ENCODE measurements at places on chromosomes 1 and 21. TPM values are rescaled to one million over a fixed set of nuclear protein-coding genes. Genes with fewer than 3 reads are reported as not detected.

DNA sequence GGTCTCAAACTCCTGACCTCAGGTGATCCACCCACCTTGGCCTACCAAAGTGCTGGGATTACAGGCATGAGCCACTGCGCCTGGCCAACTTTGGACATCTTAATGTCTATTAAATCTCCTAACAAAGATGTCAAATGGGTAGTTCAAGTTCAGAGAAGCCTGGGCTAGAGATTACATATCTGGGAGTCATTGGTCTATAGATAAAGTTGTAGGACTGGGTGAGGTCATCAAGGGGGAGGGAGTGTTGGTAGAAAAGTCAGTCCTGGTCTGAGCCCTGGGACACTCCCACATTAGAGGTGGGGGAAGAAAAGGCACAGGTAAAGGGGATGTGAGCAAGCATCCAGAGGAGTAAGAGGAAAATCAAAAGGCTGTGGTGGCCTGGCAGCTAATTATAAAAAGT is 6.6 kb downstream of the UBIAD1 start:
- H3K4me3 ChIP-seq = no peak overlapping the region
- no peak overlapping the region for H3K27ac ChIP-seq
- H3K4me1 ChIP-seq = peaks cover 16% of the 10 kb centered on the region
- H3K27me3 ChIP-seq = no peaks in the 10 kb centered on the region

ESRRG gene
- 0.76 TPM for total RNA-seq

PTGER3 gene
- 0.10 TPM for total RNA-seq

TAS1R1 gene
- not detected for total RNA-seq

DNA sequence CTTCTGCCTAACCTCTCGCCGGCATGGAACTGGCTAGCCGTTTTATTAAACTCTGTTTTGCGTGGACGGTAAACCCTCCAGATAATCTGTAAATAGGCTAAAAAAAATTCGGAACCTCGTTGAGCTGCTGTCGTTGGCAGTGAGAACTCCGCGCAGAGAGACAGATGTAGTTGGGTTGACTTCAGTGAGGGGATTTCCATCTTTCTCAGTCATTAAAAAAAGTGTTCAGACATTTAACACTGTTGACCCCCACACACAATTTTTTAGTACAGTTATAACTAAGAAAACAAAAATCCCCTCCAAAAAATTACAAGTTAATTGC is 464 bp downstream of the PARK7 start:
- H3K36me3 ChIP-seq = peaks cover 42% of the 10 kb centered on the region
- peak overlapping the region; percentile 95 for H3K27ac ChIP-seq
- H3K27me3 ChIP-seq = no peaks in the 10 kb centered on the region
- peak overlapping the region; percentile 99 for H3K4me3 ChIP-seq

- H3K4me3 ChIP-seq = no peak overlapping the region
- peaks cover 8% of the 10 kb centered on the region for H3K4me1 ChIP-seq
- no peak overlapping the region for H3K27ac ChIP-seq
- no peak for DNase-seq
- H3K27me3 ChIP-seq = peaks cover 51% of the 10 kb centered on the region
Observed at GRCh38 chr1:16019644-16020277, 1.9 kb upstream of the HSPB7 start.

DNA sequence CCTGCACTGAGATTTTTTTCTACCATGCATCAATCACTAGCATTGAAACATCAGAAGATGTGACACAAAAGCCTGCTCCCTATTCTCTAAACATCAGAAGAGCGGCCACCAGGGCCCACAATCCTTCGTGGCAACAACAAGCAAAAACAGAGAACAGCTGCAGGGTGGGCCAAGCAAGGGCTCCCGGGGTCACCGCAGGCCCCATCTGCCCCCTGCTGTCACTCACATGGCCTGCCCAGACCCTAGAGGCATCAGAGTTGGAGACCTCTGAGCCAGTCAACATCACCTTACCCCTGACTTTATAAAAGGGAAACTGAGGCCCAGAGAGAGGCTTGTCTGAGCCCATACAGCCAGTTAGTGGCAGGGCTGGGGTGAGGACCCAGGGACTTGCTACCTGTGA is 1.8 kb downstream of the LAPTM5 start:
- H3K4me3 ChIP-seq = no peak overlapping the region
- peaks cover 22% of the 10 kb centered on the region for H3K4me1 ChIP-seq
- H3K27ac ChIP-seq = no peak overlapping the region
- H3K36me3 ChIP-seq = no peaks in the 10 kb centered on the region

GRCh38 chr1:163278602-163279001 is 43.2 kb upstream of the NUF2 start:
- H3K4me3 ChIP-seq = no peak overlapping the region
- H3K4me1 ChIP-seq = peaks cover 19% of the 10 kb centered on the region
- no peak overlapping the region for H3K27ac ChIP-seq
- H3K27me3 ChIP-seq = no peaks in the 10 kb centered on the region

DNA sequence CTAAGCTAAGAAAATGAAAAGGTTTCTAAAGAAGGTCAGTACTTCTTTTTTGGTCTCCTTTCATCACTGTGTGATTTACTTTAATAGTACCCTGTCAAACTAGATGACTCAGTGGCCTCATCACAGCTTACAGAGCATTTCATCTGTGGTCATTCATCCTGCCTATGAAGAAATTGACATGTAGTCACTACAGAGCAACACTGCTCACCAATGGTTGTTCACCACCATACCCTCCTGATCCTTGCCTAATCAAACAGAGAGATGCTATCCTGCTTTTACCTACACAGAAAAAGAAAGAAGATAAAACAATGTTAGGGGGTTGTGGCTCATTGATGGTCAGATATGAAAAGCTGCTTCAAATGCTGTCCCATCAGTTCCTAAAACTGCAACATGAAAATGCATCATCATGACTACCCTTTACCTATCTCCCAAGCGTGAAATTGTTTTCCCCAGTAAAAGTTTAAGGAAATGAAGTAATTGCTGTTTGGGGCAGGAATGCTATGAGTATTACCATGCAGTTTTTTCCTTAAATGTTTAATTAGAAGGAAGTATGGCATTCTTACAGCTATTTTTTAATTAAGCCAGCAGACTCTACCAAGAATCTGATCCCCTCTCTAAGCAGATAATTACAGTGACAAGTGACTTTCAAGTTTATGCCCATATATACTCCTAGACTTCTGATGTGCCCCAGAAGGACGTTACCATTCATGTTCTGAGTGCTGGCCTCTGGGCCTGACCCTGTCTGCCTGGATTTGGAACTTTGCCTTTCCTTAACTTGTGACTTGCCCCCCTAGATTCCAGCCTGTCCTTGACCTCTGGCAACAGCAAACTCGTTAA is 46.1 kb upstream of the FBXO28 start:
- H3K4me3 ChIP-seq = no peak overlapping the region
- H3K27me3 ChIP-seq = no peaks in the 10 kb centered on the region
- peaks cover 15% of the 10 kb centered on the region for H3K36me3 ChIP-seq
- no peak for DNase-seq

TAL1 gene
- total RNA-seq = not detected

GRCh38 chr1:160416369-160416768 is 16.0 kb downstream of the VANGL2 start:
- no peaks in the 10 kb centered on the region for H3K4me1 ChIP-seq
- H3K27ac ChIP-seq = no peak overlapping the region
- peak; percentile 60 for DNase-seq
- H3K27me3 ChIP-seq = peaks cover 72% of the 10 kb centered on the region

DNA sequence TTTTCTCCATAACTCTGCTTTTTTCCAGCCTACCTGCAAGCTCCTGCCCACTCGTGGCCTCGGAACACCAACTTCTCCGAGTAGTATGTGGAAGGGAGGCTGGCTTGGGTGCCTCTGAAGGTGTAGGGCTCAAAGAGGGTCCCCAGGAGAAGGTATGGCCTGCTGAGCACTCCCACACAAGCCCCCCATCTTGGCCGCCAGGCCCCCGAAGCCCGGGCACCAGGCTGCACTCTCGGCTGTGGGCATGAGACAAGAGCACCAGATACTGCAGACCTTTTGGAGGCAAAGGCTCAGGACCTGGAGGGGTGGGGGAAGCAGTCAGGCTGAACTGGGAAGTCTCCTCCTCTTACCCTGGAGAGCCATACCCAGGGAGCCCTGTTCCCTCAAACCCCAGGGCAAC is 1.7 kb downstream of the ZNF692 start:
- no peak overlapping the region for H3K27ac ChIP-seq
- H3K4me3 ChIP-seq = peak overlapping the region; percentile 90
- peaks cover 45% of the 10 kb centered on the region for H3K36me3 ChIP-seq
- H3K27me3 ChIP-seq = peaks cover 5% of the 10 kb centered on the region

DNA sequence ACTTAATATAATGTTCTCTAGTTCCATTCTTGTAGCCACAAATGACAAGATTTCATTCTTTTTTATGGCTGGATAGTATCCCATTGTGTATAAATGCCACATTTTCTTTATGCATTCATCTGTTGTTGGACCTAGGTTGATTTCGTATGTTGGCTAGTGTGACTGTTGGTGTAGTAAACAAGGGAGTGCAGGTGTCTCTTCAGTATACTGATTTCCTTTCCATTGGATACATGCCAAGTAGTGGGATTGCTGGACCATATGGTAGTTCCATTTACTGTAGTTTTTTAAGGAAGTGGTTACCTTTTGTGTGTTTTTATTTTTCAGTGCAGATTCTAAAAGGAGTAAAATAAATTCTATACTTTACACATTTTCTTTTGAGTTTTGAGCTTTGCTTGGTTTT is 5.7 kb downstream of the PARK7 start:
- peaks cover 44% of the 10 kb centered on the region for H3K36me3 ChIP-seq
- no peak overlapping the region for H3K4me3 ChIP-seq
- no peak for DNase-seq
- peaks cover 8% of the 10 kb centered on the region for H3K4me1 ChIP-seq
- no peaks in the 10 kb centered on the region for H3K27me3 ChIP-seq

- no peaks in the 10 kb centered on the region for H3K27me3 ChIP-seq
- peak overlapping the region; percentile 55 for H3K27ac ChIP-seq
Observed at GRCh38 chr1:28112388-28113241, 24.2 kb upstream of the EYA3 start.

ARHGEF11 gene
- total RNA-seq = 44.1 TPM

GRCh38 chr1:217049081-217049480 is 325.9 kb upstream of the ESRRG start:
- no peaks in the 10 kb centered on the region for H3K36me3 ChIP-seq
- H3K4me3 ChIP-seq = no peak overlapping the region
- H3K4me1 ChIP-seq = no peaks in the 10 kb centered on the region
- no peak for DNase-seq
- H3K27ac ChIP-seq = no peak overlapping the region
- no peaks in the 10 kb centered on the region for H3K27me3 ChIP-seq

- H3K27me3 ChIP-seq = no peaks in the 10 kb centered on the region
- no peak overlapping the region for H3K27ac ChIP-seq
- no peaks in the 10 kb centered on the region for H3K36me3 ChIP-seq
- no peak for DNase-seq
- peaks cover 50% of the 10 kb centered on the region for H3K4me1 ChIP-seq
Observed at GRCh38 chr1:87986130-87986866, 657.6 kb downstream of the LMO4 start.

- H3K27ac ChIP-seq = no peak overlapping the region
- no peak for DNase-seq
- no peak overlapping the region for H3K4me3 ChIP-seq
- peaks cover 19% of the 10 kb centered on the region for H3K27me3 ChIP-seq
Observed at GRCh38 chr1:14928412-14928811, 225.1 kb upstream of the TMEM51 start.

IQGAP3 gene
- 93.6 TPM for total RNA-seq

DNA sequence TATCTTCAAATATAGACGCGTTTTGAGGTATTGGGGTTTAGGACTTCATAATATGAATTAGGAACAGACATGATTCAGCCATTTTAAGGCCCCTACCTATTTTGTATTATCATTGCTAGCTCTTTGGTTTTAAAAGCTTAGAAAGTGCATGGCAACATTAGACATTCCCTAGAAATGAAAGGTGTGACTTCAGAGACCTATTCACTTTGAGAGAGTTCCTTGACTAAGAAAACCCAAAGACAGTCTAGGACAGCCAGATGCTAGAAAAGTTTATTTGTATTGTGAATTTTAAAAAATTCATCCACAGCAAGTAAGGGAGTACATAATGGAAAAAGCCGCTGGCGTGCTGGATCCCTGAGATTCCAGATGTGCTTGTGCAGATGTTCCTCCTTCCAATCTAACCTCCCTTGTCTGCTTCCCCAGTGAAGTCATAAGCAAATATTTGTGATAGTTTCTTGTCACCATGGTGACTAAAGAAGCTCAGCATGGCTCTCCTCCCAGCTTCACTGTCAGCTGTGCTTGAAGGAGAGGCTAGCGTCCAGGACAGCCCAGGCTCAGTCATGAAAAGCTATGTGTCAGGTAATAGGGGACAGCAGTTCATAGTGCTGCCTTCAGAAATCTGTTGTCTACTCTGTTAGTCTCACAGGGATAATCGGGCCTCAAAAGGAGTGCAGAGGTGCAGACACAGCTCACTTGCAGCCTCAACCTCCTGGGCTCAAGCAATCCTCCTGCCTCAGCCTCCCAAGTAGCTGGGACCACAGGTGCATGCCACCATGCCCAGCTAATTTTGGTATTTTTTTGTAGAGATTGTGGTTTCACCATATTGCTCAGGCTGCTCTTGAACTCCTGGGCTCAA is 34.8 kb downstream of the KPNA6 start:
- peaks cover 11% of the 10 kb centered on the region for H3K36me3 ChIP-seq
- H3K27ac ChIP-seq = no peak overlapping the region
- no peaks in the 10 kb centered on the region for H3K27me3 ChIP-seq
- peaks cover 24% of the 10 kb centered on the region for H3K4me1 ChIP-seq
- no peak overlapping the region for H3K4me3 ChIP-seq
- DNase-seq = no peak

GRCh38 chr1:87682565-87682964 is 353.9 kb downstream of the LMO4 start:
- H3K27me3 ChIP-seq = no peaks in the 10 kb centered on the region
- no peak overlapping the region for H3K4me3 ChIP-seq
- peaks cover 48% of the 10 kb centered on the region for H3K4me1 ChIP-seq
- peaks cover 10% of the 10 kb centered on the region for H3K36me3 ChIP-seq

DNA sequence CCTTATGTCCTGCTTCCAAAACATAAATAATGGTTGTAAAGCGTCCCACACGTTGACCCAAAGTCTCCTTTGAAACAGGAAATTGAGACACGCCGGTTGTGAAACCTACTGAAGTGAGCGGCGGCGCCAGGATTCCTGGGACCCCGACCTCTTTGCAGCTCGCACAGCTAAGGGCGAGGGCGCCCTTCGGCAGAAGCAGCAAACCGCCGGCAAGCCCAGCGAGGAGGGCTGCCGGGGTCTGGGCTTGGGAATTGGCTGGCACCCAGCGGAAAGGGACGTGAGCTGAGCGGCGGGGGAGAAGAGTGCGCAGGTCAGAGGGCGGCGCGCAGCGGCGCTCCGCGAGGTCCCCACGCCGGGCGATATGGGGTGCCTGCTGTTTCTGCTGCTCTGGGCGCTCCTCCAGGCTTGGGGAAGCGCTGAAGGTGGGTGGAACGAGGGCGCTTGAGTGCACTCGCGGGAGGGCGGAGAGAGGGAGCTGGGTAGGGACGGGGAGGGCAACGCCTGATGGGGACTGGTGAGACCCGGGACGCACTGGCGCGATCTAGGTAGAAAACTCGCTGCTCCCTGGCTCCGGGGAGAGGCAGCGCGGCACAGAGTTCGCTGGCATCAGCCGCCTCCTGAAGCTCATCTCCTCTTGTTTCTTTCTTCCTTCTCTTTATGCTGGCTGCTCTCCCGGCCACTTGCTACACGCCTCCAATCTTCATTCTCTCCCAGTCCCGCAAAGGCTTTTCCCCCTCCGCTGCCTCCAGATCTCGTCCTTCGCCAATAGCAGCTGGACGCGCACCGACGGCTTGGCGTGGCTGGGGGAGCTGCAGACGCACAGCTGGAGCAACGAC is at the start of gene CD1D:
Gene CD1D (plus strand): TSS at position 155 of the 836 bp plus-strand sequence. CDS start 207 bp downstream, at position 362.
- DNase-seq = peak; percentile 34
- no peak within 1 kb of the TSS for H3K27ac ChIP-seq
- peaks cover 24% of the 10 kb centered on the region for H3K4me1 ChIP-seq
- peaks cover 32% of the 10 kb centered on the region for H3K27me3 ChIP-seq

GRCh38 chr1:216422821-216423520 is at the start of gene USH2A:
TSS of gene USH2A (minus strand) at chr1:216423448. CDS start at chr1:216422336, 1,112 bp downstream.
- no peak within 1 kb of the TSS for H3K4me3 ChIP-seq
- H3K36me3 ChIP-seq = no peaks in the 10 kb centered on the region
- no peak for DNase-seq
- no peaks in the 10 kb centered on the region for H3K27me3 ChIP-seq

OR1C1 gene
- total RNA-seq = not detected

All from Calu3 (cell line).